ENCODE measurements at places on chromosomes 2 and 18.

- DNase-seq: no peak
These were observed 29.2 kb downstream of the UNC50 start for GRCh38 chr2:98637401-98638147.

DNA sequence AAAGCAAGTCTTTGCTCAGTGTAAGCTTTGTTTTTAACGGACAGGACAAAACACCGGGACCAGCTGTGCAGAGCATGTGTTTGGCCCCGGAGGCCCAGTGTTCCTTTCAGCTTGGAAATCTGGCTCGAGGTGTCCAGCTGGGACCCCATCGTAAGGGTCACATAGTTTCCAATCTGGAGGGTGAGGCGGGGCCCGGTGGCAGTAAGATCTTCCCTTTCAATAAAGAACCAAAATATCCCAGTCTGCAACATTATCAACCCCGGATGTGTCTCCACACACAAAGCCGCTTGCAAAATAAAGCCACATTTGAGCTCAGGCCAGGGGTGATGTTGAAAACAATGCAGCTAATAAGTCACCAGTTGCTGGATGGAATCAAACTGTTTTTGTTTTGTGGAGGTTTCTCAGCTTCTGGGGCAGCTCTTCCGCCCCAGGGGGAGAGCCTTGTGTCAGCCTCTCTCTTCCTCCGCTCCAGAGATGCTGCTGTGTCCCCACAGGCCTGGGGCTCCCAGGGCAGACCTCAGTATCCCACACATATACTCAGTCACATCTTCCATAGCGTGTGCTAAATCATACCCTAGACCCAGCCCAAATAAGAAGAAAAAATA is 138.6 kb upstream of the GLI2 start:
- DNase-seq: no peak

- DNase-seq: no peak
These were observed 784.8 kb upstream of the KLHL29 start for GRCh38 chr2:22600156-22600555.

DNA sequence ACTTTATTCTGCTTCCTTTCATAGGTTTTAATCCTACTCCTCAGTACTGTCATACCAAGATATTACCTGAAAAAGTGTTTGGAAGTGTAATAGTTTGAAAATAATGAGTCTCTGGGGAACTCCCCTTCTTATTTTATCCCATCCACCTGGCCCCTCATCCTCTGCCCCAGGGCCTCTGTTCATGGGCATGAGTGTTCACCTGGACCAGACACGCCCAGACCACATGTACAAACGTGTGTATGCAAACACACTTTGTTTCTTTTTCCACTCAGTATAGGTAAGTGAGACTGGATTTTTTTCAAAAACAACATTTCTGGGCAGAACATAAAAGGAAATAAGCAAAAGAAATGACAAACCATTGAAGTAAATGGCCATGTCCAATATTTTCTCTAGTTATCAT is 62.1 kb upstream of the THSD7B start:
- DNase-seq: no peak

- no peak for DNase-seq
These were observed 1177.4 kb upstream of the LRRTM1 start for GRCh38 chr2:81481994-81482368.

DNA sequence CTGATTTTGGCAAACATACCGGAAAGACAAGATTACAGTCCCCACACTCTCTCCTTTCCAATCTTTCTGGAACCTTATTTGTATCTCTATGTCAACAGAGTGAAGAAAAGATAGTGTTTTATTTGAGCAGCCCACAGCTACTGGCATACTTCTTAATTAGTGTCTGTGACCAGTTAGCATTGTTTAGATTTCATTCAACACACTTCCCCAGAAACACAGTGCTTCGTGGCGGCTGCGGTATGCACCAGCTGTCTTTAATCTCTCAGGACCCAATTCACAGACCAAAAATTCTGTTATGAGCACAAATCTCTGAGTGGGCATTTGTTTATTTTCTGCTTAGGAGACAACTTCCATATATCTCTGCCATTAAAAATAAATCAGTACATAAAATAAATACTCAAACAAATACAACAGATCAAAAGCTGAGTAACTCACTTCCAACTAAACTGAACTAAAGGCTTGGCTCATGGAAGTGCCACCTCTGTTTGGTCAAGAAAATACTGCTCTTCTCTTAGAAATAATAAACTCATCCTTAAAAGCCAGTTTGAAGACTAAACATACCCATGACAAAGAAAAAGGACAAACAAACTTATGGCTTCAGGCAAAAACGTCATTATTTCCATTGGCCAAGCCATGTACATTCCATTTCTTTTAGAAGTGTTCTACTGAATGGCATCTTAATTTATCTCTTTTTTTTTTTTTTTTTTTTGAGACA is 392.4 kb downstream of the TXNL1 start:
- DNase-seq: no peak

DNA sequence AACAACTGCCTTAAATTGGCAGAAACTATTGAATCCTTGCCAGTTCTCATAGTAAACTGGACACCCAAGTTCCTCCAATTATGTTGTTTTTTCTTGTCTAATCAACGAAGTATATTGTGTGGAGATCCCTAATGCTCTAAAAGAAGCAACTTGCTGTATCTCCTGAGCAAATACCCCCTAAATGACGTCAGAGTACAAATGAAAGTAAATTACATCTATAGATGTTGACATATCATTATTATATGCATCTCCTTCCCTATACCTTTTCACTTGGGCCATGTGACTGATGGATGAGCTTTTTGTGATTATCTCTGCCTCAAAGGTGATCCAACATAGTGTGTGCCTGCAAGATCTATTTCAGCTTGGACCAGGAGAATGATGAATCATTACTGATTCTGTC is 159.4 kb downstream of the CCDC148 start:
- no peak for DNase-seq

GRCh38 chr2:115036818-115037217 is 594.4 kb downstream of the DPP10 start:
- no peak for DNase-seq

DNA sequence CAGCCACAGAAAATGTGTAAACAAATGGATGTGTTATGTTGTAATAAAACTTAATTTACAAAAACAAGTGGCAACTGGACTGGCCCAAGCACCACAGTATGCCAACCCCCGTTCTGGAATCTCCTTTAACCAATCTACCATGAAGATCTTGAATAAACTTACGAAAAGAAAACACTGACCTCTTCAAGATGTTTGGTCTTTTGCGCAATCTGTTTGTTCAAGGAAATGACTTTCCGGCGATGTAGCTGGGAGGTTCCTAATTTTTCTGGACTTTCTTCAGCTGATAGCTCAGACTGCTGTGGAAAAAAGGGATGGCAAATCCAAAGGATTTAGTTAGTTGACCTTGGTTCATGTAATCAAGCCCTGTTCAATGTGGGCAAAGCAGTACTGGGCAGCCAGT is 55.7 kb downstream of the CCDC93 start:
- no peak for DNase-seq

GRCh38 chr2:39379643-39380524 is 57.2 kb downstream of the MAP4K3 start:
- DNase-seq: peak; percentile 29

DNA sequence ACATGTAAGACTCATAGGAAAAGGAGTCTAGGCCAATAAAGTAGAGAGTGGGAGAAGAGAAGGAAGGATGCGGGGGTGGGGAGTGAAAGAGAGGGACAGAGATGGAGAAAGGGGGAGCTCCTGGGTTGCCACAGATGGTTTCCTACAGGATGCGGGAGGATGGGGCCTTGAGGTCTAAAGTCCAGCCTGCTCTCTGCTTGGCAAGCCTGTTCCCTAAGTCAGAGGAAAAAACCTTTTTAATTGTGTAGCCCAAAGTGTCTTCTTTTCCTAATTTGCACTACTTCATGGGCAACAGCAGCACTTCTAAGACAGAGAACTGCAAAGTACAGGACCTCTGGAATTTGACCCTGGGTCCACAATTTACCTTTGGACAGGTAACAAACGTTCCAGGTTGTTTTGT is 1.4 kb upstream of the FAM110C start:
- no peak for DNase-seq

GRCh38 chr18:55179835-55180234 is 220.6 kb upstream of the CCDC68 start:
- no peak for DNase-seq

DNA sequence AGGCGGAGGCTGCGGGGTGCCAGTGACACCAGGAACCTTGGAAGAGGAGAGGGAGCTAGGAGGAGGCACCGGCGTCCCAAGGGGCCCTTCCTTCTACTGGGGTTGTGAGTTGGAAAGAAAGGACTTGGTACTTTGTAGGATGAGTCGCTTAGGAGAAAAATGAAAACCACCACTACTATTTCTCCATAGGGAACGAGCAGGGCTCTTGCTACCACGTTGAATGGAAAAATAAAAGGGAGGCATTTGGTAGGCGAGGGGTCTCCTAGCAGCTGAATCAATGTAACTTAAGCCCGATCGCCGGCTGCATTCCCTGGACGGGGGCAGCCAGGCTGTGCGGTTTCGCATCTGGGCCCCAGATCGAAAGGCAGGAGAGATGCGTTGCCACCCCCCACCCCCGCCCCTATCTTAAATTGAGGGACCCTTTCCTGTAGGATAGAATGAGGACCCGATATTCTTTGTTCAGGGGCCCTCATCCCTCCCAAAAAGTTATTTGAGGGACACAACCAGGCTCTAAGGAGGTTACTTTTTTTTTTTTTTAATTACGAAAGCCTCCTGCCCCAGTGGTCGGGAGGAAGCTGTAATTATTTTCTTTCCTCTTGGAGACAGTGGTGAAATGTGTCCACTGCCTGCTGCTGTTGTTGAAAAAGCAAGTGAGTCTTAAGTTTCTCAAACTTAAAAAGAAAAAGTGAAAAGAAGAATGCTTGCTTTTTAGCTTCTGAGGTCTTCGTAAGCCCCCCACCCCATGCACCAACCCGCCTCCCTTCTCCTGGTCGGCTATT is 1.3 kb downstream of the IGFBP2 start:
- no peak for DNase-seq

DNA sequence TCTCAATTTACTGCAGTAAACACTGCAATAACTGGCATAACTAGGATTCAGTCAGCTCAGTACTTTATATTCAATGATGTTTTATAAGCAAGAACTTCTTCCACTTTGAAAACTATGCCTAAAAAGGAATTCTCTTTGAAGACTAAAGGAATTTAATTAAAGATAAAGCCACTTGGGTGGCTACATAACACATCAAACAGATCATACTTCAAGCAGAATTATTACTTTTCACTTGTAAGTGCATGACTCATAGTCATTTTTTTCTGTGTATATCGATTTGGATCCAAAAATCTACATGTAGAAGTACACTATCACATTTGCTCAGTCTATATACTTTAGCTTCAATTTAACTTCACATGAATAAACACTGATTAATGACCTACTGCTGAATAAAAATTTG is 4.0 kb downstream of the KANSL1L start:
- DNase-seq: no peak

- no peak for DNase-seq
These were observed 12.7 kb upstream of the PTPN4 start for GRCh38 chr2:119746836-119747686.

GRCh38 chr2:172169611-172170010 is 66.9 kb upstream of the DLX2 start:
- DNase-seq: no peak

DNA sequence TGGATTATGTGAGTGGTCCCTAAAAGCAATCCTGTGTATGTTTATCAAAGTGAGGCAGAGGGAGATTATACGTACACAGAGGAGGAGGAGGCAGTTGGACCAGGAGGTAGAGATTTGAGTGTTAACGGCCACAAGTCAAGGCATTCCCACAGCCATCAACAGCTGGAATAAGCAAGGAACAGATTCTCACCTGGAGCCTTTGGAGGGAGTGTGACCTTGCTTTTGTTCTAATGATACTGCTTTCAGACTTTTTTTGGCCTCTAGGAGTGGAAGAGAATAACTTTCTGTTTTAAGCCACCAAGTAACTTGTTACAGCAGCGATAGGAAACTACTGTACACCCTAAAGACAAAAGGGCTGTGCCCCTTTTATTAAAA is 18.1 kb downstream of the LCLAT1 start:
- DNase-seq: no peak

DNA sequence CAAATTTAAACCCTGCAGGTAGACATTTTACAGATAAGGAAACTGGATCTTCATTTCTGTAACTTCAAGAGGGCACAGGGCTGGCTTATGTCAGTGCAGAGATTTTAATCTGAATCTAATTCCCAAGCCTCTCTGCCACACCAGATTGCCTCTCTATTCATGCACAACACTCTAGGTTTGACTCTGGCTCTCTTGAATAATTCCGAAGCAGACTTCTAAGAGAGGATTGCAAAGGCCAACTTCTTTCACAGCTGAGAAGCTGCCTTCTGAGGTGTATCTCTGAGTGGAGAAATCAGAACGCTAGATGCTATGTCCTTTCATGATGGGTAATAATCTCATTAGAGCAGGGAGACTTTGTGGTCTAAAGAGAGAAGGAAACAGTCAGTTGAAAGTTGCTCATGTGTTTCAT is 20.1 kb upstream of the MGAT5 start:
- DNase-seq: no peak

DNA sequence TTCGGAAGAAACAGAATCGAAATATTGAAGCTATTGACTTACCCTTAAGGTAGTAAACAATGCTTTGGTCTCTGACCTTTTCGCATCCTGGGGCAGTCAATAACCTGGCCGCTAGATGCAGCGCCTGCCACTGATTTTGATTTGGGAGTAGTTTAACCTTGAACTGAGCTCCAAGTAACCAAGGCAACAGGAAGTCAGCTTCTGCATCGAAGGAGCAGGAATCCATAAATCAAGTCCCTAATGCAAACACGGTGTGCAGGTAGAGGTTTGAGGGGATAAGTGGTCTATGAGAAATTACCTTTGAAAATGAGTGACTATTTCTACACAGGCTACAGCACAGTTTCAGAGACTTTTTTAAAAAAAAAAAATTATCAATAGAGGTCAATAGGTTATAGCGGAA is 353.5 kb downstream of the SETBP1 start:
- DNase-seq: no peak

GRCh38 chr2:205849136-205849535 is 166.8 kb downstream of the NRP2 start:
- DNase-seq: no peak

- DNase-seq: no peak
These were observed 306.7 kb upstream of the SLC8A1 start for GRCh38 chr2:40758401-40759155.

GRCh38 chr18:38972571-38972970 is 1407.0 kb upstream of the CELF4 start:
- no peak for DNase-seq

GRCh38 chr18:79506191-79507075 is 110.7 kb downstream of the NFATC1 start:
- DNase-seq: peak; percentile 39

GRCh38 chr2:175312137-175312536 is 130.6 kb upstream of the ATP5MC3 start:
- no peak for DNase-seq
